ENCODE measurements at places on chromosomes 4 and X.
A peak's percentile ranks its signal among the peaks of the same experiment; 100 is the strongest.

DNA sequence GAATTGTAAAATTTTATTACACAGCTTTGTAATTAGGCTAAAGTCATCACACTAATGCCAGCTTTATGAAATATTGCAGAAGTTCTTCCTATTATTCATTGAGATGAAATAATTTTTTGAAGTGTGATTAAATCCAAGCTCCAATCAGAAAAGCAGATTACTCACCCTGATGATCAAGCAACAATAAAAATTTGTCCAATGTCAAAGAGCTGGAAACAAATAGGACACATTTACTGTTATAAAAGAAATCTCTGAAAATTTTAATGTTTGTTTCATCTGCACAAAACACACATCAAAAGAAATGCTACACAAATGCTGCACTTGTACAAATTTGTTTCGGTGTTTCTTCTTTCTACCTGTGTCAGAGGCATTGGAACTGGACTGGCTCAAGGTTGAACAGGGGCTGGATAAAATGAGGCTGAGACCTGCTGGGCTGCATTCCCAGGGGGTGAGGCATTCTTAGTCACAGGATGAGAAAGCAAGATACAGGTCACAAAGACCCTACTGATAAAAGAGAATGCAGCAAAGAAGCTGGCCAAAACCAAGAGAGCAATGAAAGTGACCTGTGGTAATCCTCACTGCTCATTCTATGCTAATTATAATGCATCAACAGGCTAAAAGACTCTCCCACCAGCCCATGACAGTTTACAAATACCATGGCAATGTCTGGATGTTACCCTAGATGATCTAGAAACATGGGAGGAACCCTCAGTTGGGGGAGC lies 78.3 kb downstream of the GASK1B start:
- DNase-seq = no peak

- DNase-seq = no peak
Observed at GRCh38 chr4:159416073-159416472, 313.2 kb downstream of the RAPGEF2 start.

- peak; percentile 43 for DNase-seq
Observed at GRCh38 chr4:1479454-1479853, 73.2 kb upstream of the NKX1-1 start.

- no peak for DNase-seq
Observed at GRCh38 chrX:78800694-78801093, 53.2 kb downstream of the LPAR4 start.

DNA sequence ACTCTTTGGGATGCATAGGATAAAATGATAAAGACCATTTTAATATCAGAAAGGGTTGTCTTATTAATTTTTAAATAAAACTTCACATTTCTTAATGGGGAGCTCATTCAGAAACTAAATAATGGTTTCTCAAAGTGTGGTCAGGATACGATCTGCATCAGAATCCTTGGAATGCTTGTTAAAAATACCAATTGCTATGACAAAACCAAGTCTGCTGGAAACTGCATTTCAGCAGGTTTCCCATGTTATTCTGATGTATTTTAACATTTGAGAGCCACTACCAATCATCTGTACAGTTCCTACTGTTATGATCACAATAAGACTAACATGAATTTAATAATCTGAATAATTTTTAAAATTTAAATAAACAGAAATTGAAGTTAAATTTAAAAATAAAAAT lies 115.1 kb downstream of the SOWAHB start:
- no peak for DNase-seq

- no peak for DNase-seq
Observed at GRCh38 chr4:109703664-109704361, 568 bp upstream of the CASP6 start.

DNA sequence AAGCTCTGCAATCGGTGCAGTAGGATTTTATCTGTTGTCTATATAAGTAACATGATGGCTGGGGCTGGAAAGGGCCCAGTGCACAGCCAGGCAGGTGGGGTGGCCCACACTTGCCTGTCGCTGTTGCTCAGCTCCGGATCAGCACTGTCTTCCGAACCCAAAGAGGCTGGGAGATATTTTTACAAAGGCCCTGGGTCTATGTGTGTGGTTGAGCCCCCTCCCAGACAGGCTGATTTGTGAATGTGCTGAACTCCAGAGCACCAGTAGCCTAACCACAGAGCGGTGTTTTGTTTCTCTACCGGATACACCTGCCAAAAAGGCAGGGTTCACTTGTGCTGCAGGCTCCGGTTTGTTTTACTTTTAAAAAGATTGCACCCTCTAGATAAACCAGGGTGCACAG lies 33.5 kb upstream of the CHRNA9 start:
- no peak for DNase-seq

DNA sequence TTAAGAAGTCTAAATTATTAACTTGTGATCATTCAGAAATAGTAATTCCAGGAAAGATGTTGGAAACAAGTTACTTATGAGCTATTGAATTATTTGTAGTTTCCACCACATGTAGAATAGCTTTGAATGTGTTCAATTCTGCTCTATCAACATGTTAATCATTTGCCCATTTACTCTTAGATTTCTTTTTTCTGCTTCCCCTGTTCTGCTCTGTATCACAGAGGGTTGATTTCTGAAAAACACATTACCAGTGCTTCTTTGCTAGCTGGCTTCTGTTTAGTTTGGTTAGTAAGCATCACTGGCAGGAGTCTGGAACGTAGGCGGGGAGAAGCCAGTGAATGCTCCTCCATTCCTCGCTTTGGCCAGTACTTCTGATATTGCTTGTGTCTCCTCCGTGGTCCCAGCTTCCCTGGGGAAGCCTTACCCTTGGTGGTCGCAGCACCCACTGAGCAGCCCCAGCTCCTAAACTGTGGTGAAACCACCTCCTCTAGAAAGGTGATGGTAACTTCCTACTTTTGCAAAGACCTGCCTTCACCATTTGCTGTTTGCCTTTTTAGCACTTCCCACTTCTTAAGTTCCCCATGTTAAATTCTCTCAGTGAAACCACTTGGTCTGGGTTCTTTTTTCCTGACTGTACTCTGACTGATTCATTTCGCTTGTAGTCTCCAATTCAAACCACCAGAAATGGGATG lies 40.3 kb upstream of the GALNT7 start:
- no peak for DNase-seq

- DNase-seq = no peak
Observed at GRCh38 chr4:118012142-118012541, 22.1 kb upstream of the NDST3 start.

- no peak for DNase-seq
Observed at GRCh38 chrX:35115205-35115604, 172.6 kb downstream of the FAM47B start.

DNA sequence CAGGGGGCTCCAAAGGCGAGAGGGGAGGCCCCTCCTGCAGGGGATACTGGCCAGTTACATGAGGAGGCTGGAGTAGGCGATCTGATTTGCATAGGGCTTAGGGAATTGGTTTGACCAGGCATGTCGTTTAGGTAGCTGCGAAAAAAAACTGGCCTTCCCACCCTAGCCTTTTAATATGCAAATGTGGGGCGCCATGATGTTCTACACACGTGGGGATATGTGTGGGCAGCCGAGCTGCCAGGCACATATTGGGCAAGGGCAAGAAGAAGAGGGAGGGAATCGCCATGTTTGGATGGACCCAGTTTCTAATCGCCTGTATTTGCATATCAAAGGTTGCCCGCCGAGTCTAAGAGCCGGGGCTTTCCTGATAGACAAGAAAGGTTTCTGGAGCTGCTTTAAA lies 121.3 kb downstream of the PRKX start:
- DNase-seq = peak; percentile 62

- DNase-seq = no peak
Observed at GRCh38 chr4:183154701-183155391, 55.8 kb downstream of the WWC2 start.

DNA sequence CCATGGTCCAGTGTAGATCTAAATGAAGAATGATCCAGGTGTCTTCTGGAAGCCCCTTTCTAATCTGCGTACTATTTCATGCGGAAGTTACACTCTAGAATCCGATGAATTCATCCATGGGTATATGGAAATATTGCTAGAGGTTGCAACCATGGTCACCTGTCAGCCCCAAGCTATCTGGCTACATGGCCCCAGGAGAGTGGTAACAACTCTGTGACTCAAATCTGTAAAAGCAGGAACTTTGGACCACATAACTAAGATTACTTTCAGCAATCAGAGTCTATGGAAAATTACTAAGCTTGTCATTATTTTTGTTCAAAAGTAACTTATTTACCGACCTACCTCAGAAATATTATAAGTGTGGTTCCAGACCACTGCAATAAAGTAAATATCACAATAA lies 150.6 kb upstream of the MED14 start:
- no peak for DNase-seq

DNA sequence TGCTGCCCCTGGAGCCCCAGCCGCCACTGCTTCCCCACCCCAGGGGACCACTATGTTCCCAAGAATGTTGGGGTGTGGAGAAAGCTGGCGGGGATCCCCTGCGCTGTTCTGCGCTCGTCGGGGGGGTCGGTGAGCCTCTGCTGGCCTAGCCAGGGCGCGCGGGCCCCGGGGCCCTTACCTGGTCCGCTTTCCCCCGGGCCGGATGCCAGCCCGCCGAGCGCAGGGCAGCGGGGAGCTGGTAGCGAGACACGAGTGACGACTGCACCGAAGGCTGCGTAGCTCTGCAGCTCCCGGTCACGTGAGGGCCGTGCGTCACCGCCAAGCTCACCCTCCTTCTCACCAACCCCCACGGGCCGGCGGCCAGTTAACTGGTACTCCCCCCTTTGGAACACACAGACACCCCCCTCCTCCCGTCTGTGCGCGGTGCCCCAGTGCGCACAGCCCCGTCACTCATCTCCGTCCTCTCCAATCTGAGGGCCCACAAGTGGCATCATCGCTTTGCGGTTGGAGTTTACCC lies at the start of gene BEX1:
TSS of gene BEX1 (minus strand) at position 254 of the 517 bp plus-strand sequence. CDS start 897 bp downstream, outside the sequence.
- peak; percentile 70 for DNase-seq

DNA sequence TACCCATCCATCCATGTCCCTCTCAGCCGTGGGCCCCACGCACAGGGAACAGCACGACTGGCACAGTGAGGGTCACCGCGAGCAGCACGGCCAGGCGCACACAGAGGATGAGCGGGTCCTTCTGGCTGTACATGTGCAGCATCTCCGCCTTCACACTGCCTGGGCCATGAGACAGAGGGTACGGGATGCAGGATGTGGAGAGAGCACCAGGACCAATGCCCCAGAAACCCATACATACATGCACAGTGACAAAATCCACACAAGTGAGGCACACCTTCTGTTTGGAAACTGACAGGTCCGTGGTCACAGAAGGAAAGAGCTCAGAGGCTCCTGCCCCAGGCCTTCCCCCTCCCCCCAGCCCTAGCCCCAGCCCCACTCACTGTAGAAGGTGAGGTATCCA lies 9.5 kb downstream of the SLC38A5 start:
- no peak for DNase-seq

- no peak for DNase-seq
Observed at GRCh38 chr4:53886090-53886489, 178.3 kb downstream of the CHIC2 start.

GRCh38 chr4:55269995-55270394 lies 76.0 kb upstream of the SRD5A3 start:
- DNase-seq = no peak

DNA sequence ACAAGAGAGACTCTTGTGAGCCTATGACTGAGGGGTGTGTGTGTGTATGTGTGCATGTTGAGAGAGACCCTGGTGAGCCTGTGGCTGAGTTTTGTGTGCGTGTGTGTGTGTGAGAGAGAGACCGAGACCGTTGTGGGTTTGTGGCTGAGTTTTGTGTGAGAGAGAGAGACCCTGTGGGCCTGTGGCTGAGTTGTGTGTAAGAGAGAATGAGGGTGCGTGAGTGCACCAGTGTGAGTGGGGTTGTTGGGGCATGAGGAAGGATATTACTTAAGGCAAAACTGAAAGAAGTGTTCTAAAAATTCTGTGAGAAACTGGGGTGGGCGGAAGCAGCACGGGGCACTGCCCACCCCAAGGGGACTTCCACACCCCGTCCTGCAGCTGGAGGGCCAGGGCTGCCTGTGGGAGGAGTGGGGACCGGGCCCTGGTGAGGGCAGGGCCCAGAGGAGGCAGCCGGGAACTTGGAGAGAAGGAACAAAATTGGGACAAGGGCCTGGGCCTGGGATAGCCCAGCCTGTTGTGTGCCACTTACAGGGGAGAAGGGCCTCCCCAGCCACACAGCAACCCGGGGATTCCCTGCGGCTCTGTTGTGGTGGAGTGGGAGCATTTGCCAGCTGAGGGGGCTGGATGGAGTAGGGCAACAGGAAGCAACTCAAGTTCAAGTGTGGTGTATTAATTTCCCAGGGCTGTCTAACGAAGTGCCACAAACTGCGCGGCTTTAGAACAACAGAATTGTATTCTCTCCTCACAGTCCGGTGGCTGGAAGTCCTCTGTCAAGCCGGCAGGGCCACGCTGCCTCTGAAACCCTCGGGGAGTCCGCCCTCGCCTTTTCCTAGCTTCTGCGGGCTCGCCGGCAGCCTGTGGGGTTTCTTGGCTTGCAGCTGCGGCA lies 22.1 kb downstream of the TMEM131L start:
- DNase-seq = peak; percentile 68

- peak; percentile 47 for DNase-seq
Observed at GRCh38 chrX:64975491-64975890, 759 bp downstream of the ZC4H2 start.

- no peak for DNase-seq
Observed at GRCh38 chr4:145774473-145774872, 94.5 kb downstream of the C4orf51 start.

GRCh38 chr4:73006286-73006990 lies 63.1 kb downstream of the COX18 start:
- DNase-seq = no peak

- no peak for DNase-seq
Observed at GRCh38 chr4:2691952-2692435, 64.1 kb downstream of the TNIP2 start.

- no peak for DNase-seq
Observed at GRCh38 chr4:56426273-56426672, 9.1 kb downstream of the PPAT start.

- no peak for DNase-seq
Observed at GRCh38 chr4:26173619-26174018, 147.2 kb upstream of the RBPJ start.

DNA sequence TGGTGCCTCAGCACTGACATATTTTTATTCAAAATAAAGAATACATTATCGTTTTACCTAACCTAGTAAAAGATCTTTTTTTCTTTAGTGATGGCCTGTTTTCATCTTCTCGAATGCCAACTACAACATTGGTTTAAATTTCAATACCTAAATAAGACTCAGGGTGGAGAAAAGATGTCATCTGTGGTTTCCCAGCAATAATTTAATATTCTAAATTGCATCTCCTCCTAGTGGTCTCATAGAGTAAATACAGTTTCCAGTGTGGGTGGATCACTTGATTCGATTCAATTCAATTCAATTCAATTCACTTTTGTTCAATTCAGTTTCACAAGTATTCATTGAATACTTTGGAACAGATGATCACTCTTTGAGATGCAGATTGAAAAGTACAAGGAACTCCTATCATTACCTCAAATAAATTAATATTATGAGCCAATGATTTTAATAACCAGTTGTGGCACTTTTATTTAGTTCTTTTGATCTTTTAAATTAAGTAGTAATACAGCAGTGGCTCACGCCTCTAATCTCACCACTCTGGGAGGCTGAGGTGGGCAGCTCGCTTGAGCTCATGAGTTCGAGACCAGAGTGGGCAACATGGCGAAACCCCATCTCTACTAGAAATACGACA lies 427.2 kb downstream of the FAT4 start:
- peak; percentile 39 for DNase-seq

GRCh38 chrX:23292354-23292987 lies 42.2 kb upstream of the PTCHD1 start:
- no peak for DNase-seq

Data from H7 (cell line).